ENCODE measurements at places on chromosomes 1 and 21.
A peak's percentile ranks its signal among the peaks of the same experiment; 100 is the strongest.

GRCh38 chr1:31788138-31788824, 24.1 kb upstream of the ADGRB2 start:
- DNase-seq: peak; percentile 56

DNA sequence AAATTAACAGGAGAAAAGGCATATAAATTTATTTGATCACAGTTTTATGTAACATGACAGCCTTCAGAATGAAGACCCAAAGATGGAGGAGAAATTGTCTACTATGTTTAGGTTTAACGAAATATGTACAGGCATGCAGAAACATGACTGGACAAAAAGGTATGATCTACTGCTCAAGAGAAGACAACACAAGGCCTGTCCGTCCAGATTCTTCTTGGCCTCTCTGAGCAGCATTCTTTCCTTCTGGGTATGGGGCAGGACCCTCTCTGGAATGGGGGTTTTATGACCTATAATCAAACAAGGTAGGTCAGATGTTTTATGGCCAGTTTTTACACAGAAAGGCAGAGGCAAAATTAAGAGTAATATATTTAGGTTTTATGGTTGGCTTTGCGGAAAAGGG, 13.5 kb upstream of the SYNJ1 start:
- no peak for DNase-seq

DNA sequence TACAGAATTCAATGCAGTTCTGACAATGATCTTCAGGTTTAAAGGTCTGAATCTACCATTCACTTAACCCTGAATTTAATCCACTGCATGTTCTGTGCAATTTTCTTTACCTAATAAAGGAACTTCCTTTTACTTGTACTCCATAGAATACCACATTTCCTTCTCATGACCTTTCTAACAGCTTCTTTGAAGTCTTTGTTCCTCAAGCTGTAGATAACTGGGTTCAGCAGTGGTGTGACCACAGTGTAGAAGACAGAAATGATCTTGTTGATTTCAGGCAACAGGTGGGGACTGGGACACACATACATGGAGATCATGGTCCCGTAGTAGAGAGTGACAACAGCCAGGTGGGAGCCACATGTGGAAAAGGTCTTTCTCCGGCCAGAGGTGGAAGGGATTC, 878 bp downstream of the OR11L1 start:
- no peak for DNase-seq

DNA sequence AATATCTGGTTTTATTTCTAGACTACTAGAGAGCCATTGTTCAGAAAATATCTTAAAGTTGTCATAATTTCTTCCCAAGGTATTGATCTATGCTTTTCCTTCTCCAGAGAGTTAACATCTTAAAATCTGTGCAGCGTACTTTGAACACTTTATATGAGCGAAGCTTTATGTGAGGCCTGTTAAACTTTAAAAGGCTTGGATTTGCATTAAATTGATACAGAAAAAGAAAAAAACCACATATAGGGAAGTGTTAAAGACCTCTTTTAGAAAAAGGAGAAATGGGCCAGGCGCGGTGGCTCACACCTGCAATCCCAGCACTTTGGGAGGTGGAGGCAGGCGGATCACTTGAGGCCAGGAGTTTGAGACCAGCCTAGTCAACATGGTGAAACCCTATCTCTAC, 59.2 kb upstream of the MORC3 start:
- DNase-seq: no peak

DNA sequence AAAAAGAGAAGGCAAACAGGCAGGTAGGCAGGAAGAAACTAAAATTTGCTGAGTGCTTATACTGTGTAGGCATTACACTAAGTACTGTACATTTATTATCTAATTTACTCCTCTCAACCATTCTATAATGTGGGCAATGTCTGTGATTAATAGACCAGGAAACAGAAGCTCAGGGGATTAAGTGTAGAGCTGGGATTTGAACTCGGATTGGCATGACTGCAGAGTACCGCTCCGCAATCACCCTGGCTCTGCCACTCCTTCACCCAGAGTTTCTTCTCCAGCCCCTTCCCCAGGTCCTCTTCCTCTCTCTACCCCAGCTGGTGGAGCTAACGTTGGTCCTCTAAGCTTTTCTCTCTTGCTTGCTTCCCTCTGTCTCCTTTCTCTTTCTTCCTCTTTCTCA, 11.5 kb upstream of the S100A2 start:
- no peak for DNase-seq

- DNase-seq: no peak
Measured at GRCh38 chr1:3930301-3931006, 30.4 kb upstream of the C1orf174 start.

- no peak for DNase-seq
Measured at GRCh38 chr1:100868364-100868995, 26.2 kb downstream of the EXTL2 start.

DNA sequence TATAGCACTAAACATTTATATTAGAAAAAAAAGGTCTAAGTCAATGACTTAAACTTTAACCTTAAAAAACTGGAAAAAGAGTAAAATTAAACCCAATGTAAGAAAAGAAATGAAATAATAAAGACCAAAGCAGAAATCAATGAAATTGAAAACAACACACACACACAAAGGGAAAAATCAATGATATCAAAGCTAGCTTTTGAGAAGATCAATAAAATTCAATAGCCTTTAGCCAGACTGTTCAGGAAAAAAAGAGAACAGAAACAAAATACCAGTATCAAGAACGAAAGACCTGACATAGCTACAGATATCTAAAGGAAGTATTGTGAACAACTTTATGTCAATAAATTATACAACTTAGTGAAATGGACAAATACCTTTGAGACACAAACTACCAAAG, 7.1 kb downstream of the DHCR24 start:
- no peak for DNase-seq

DNA sequence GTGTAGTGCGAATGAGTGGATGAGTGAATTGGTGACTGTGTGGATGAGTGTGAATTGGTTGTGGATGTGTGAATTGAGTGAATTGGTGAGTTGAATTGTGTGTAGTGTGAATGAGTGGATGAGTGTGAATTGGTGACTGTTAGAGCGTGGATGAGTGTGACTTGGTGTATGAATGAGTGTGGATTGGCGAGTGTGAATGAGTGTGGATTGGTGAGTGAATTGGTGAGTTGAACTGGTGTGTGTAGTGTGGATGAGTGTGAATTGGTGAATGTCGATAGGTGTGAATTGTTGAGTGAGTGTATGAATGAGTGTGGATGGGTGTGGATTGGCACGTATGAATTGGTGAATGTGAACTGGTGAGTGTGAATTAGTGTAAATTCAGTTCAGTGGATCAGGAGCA, 7.7 kb downstream of the AURKAIP1 start:
- DNase-seq: no peak

- DNase-seq: no peak
Measured at GRCh38 chr21:45847870-45848269, 133.7 kb upstream of the COL6A1 start.

GRCh38 chr1:92708368-92708950, 76.4 kb downstream of the EVI5 start:
- no peak for DNase-seq

- DNase-seq: no peak
Measured at GRCh38 chr1:51342591-51343206, 12.3 kb upstream of the TTC39A start.

- DNase-seq: no peak
Measured at GRCh38 chr21:34979383-34979782, 69.7 kb downstream of the RUNX1 start.

Data from NCI-H524 treated with DMSO at 0.1 percent for 48 hours (cell line).